Jurkat, Clone E6-1 (cell line): ENCODE measurements at places on chromosomes 12 and 14.

- DNase-seq = no peak
Measured at GRCh38 chr12:6891646-6892001, 13.0 kb upstream of the LRRC23 start.

DNA sequence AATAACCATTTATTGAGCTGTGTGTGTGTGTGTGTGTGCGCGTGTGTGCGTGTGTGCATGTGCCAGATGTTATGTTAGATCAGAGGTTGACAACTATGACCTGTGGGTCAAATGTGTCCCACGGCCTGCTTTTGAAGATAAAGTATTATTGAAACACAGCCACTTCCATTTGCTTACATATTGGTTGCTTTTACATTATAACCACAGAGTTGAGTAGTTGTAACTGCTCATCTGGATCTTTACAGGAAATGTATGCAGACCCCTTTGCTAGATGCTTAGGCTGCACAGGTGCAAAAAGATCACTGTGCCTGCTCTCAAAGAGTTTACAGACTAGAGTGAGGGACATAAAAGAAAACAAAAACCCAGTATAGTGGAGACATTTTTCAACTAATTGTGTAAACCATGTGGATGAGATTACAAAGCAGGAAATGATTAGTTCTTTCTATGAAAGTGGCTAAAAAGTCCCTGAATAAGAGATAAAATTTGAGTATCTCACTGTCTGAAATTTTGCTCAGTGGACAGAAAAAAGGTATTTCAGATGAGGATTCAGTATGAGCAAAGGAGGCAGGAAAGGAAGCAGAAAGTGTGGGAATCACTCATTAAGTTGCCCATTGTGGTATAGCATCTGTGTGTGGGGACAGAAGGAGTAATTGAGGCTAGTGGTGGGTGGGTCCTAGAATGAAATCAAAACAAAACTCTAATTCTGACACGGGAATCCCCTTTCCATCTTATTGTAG, 188.4 kb downstream of the PAH start:
- DNase-seq = peak; percentile 26

- DNase-seq = no peak
Measured at GRCh38 chr14:31113794-31114193, 87.6 kb upstream of the STRN3 start.

GRCh38 chr12:58419905-58420304, 478.5 kb downstream of the ATP23 start:
- no peak for DNase-seq

DNA sequence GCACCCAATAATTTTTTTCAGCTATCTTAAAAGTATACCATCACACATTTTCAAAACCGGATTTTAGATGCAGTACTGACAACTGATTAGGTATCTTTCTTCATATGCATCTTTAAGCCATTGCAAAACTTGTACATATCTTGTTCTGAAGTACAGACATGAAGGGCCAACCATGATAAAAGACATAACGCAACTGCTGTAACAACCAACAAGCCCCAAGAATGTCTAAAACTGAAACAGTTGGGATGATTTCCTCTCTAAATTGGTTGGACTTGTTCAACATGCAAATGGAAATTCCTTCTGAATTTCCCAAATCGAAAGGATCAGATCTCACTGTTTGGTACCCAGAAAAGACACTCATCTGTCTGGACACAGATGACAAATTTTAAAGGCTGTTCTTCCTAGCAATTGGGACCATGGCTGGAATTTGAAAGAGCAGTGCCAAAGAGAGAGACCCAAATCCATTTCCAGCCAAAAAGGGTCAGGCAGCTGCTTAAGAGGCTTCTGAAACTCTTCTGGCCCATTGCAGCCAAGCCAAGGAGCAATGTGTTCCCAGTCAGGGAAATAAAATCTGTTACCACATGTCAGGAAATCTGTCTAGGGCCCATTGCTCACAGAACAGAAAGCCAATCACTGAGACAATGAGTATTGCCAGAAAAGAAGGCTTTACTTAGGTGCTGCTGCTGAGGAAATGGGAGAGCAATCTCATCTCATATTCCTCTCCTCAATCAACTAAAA, 1122.4 kb upstream of the USP15 start:
- DNase-seq = no peak

DNA sequence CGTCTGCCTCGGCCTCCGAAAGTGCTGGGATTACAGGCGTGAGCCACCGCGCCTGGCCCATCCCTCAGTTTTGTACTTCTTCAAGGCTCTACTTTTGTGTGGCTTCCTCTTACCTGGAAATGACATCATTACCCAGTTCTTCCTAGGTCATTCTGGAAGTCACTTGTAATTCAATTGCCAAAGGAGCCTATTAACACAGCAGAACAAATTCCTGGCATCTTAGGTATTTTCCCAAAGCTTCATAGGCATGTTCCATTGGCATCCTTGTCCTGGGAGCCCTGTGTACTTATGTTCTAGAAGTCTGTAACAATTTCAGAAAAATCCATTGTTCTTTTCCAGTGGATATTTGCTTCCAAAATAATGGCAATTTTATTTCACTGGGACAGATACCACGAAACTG, 60.6 kb downstream of the DAAM1 start:
- DNase-seq = no peak

DNA sequence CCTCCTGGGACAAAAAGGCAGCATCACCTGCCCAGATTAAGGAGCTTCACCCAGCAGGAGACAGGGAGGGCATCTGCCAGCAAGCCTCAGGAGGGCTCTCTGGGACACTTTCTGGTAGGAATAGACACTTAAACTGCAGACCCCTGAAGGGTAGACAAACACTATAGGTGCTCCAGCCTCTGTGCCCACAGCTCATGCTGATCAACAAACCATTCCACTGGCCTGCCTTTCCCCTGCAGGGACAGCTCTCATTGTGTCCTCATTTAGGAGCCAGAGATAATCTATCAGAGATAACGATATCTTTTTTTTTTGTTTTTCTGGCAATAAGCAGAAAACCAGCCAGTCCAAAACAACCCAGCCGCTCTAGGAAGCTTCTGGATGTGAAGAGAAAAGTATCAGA, 251.8 kb upstream of the CCDC196 start:
- DNase-seq = no peak

GRCh38 chr14:95162641-95163040, 5.3 kb upstream of the DICER1 start:
- DNase-seq = no peak

DNA sequence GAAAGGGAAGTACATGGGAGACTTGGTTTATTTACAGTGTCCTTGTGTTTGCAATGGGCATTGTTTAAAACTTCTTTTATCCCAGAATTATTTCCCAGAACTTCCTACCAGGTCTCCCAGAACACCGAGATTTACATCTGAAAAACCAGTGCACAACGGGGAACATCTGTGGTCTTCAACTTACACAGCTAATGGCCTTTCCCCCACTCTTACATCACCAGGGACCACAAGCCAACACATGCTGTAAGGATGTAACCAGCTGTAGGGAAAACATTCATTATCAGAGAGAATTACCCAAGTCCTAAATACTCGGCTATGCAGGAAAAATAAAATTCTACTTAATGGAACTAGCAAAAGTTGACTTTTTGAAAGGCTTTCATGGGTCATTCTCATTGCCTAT, 267.6 kb downstream of the DUSP6 start:
- DNase-seq = no peak

DNA sequence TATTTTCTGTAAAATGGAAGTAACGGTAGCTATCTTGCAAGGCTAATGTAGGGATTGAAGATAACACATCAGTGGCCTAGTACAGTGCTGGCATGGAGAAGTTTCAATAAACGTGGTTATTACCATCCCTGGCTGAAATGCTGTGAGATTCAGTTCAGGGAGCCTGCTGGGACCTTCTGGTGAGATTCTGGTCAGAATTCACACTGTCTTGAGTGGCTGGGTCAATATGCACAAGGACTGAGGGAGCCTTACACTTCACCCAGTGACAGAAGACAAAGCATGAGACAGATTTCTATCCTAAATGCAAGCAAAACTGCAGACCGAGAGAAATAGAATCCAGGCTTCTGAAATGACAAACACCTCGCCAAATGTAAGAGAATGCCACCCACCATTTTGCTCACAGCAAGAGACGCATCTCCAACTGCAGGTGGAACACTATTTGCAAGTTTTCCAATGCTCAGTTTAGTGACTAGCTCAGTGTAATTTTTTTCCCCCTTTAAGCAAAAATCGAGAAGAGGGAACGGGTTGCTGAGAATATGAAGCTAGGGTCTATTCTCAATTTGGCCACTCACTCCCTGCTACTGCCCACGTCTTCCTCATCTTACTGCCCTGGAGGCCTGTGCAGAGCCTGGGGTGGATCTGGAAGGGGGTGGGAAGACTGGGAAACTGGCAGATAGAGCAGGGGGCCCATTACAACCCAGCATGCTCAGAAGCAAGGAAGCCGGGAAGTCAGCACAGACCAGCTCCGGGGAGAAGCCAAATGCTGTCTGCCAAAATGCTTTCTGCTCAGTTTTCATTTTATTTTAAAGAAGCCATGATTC, 201.3 kb downstream of the TTC7B start:
- DNase-seq = no peak

- DNase-seq = no peak
Measured at GRCh38 chr12:117141097-117141898, 42.1 kb upstream of the TESC start.

- no peak for DNase-seq
Measured at GRCh38 chr12:879641-880040, 69.9 kb downstream of the RAD52 start.

GRCh38 chr12:1917172-1918070, 1.0 kb downstream of the CACNA2D4 start:
- no peak for DNase-seq

- no peak for DNase-seq
Measured at GRCh38 chr14:59349258-59349701, 115.9 kb downstream of the GPR135 start.

GRCh38 chr14:103628684-103629502, at the start of gene KLC1:
Gene KLC1, plus strand, starts transcription at chr14:103629211. Its CDS starts 25,354 bp downstream, at chr14:103654565.
- peak; percentile 28 for DNase-seq

DNA sequence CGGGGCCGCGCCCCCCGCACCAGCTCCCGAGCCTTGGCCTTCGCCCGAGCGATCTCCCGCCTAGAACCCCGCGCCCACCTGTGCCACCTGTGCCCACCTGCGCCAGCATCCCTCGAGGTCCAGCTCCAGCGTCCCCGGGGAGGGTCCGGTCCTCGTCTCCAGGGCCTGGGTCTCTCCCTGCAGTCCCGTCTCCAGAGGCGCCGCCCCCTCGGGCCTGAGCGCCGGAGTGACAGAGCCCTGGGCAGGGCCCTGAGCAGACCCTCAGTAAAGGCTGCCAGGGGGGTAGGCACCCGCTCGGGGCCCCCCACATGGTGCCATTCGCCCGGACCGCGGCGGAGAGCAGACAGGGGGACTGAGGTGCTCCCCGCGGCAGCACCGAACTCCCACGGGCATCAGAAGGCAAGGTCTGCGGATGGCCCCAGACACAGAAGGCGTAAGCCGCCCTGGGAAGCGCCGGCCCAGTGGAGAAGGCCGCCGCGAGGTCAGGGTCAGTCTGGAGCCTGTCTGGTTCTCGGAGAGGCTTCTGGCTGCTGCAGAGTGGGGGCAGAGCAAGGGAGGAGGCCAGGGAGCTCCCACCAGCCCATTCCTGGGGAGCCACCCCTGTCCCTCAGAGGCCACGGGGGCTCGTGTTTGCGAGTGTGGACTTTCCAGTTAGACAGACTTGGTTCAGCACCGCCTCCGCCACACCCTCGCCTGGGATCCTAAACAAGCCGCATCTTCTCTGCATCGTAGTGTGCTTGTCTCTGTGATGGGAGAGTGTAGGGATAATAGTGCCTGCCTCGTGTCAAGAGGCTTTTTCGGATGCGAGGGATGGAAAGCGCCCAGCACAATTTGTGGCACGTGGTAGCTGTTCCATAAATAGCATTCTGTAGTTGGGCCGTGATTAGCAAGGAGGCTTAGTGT, 1.1 kb upstream of the PPP1R13B start:
- DNase-seq = no peak

DNA sequence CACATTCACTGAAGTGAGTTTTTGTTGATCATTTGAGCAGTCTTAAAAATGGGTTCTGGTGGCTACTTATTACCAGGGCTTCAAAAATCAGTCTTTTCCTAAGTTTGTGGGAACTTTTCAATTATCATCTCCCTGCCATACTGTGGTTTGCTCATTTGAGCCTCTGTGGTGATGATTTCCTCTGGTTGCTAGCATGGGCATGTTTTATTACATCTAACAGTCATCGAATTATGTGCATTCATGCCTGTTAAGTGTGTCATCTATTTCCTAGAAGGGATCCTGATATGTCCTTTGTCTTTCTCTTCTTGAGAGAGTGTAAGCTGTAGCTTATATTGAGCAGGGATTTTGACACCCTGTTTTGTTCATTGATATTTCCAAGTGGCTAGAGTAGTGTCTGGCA, 116.8 kb downstream of the WIF1 start:
- DNase-seq = no peak

DNA sequence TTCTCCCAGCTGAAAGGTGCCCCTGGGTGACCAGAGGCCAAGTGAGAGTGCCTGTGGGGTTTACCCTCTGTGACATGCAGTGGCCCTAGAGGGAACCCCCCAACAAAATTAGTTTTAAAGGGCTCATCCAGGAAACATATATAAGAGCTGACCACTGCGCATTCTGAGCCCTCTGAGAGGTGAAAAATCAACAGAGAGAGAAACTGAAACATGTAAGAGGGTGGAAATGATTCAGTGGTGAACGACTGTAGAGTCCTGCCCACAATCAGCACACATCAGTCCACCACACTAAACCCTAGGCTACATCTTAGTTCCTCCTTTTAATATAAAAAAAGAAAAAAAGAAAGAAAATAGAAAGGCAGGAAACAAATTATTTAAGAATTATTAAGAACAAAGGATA, 21.0 kb upstream of the ACSM4 start:
- no peak for DNase-seq

DNA sequence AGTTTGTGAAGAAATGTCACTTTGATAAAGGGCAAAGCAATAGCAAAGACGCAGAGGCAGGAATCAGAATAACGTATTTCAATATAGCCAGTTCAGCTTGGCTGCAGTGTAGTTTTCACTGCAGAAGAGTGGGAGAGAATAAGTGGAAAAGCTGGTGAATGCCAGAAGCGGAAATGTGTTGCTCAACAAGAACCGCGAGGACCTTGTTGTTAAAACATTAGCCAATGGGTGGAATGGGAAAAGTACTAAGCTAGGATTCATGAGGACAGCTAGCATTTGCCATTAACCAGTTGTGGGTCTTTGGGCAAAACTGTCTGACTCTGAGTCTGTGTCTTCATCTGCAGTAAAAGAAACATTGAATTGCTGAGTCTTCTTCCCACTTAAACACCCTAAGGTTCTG, 292.9 kb upstream of the GRIP1 start:
- no peak for DNase-seq

GRCh38 chr14:94844593-94845152, 74.8 kb upstream of the GSC start:
- no peak for DNase-seq

GRCh38 chr14:22412926-22413411, 176.1 kb downstream of the DAD1 start:
- no peak for DNase-seq

GRCh38 chr14:33331176-33331949, 392.7 kb downstream of the NPAS3 start:
- DNase-seq = no peak

GRCh38 chr12:109982210-109982609, 14.0 kb downstream of the GIT2 start:
- DNase-seq = no peak

DNA sequence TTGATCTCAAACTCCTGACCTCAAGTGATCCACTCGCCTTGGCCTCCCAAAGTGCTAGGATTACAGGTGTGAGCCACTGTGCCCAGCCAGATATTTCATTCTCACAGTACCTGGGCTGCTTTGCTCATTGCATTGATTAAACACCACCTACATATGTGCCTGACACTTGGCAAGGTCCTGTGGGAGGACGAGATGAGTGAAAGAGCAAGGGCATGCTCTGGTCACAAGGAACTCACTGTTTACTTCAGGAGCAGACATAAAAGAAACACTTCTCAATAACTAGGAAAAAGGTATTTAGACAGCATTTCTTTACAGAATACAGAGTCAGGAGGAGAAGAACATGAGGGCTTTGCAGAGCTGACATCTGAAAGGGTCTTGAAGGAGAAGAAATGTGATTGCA, 91.7 kb downstream of the TMCC3 start:
- no peak for DNase-seq
